ENCODE measurements at places on chromosomes 11 and 22.
A peak's percentile ranks its signal among the peaks of the same experiment; 100 is the strongest.

DNA sequence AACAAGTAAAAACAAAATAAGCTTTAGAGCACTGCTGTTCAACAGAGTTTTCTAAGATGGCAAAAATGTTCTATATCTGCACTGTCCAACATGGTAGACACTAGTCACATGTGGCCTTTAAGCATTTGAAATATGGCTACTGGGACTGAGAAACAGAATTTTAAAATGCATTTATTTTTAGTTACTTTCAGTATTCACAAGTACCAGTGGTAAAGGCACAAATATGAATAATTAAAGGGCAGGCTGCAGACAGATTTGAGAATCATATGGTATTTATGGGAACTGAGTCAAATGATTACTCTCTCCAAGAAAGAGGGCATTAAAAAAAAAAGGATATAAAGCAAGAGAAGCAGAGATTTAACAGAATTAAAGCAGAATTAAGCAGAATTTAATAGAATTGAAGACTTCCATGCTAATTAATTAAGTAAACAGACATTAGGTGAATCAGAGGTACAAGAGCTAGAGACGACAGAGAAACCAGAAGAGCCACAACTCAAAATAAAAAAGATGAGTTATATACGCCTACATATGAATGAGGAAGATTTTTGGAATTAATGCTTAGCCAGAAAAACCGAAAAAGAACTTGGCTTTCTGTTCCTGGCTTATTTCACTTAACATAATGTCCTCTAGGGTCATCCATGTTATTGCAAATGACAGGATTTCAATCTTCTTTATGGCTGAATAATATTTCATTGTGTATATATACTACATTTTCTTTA, 160.4 kb downstream of the ATG16L2 start:
- DNase-seq, result no peak

- no peak for DNase-seq
These were observed 637.5 kb upstream of the FAT3 start for GRCh38 chr11:91587131-91587530.

DNA sequence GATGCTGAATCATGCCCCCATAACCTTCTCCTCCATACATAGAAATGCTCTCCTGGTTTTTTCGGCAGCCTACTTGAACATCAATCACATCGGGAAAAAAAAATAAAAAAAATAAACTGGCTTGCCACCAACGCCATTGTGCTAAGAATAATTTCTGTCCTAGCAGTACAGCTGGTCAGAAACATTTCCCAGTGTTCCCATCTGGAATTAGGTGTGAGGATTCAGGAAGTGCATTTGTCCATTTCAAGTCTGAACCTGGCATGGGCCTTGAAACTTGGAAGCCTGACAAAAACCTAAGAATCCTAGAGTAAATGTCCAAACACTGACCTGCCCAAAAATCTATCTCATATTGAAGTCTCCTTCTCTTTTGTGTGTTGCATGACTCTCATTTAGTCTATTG, 16.6 kb upstream of the NAV2 start:
- no peak for DNase-seq

DNA sequence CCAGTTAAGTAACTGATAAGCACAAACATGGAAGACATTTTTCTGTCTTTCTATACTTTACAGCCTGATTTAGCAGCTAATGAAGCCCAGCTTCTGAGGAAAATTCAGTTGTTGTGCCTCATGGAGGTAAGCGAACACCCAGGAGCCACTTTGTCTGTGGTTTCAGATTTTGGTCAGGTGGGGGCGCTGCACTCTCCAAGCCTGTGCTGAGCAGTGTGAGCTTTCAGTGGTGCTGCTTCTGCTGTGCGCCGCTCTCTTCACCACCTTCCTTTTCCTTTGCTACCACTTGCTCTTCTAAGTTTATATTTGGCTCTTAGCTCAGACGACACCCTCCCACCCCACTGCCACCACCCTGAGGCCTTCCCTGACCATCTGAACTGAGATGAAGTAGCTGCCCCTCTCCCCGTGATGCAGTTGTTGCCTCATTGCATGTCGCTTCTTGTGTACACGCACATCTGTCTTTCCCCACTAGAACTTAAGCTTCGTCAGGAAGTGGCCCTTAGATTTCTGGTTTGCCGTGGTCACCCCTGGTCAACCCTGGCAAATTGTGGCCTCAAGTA, 14.0 kb downstream of the PSMD13 start:
- DNase-seq, result peak; percentile 68

DNA sequence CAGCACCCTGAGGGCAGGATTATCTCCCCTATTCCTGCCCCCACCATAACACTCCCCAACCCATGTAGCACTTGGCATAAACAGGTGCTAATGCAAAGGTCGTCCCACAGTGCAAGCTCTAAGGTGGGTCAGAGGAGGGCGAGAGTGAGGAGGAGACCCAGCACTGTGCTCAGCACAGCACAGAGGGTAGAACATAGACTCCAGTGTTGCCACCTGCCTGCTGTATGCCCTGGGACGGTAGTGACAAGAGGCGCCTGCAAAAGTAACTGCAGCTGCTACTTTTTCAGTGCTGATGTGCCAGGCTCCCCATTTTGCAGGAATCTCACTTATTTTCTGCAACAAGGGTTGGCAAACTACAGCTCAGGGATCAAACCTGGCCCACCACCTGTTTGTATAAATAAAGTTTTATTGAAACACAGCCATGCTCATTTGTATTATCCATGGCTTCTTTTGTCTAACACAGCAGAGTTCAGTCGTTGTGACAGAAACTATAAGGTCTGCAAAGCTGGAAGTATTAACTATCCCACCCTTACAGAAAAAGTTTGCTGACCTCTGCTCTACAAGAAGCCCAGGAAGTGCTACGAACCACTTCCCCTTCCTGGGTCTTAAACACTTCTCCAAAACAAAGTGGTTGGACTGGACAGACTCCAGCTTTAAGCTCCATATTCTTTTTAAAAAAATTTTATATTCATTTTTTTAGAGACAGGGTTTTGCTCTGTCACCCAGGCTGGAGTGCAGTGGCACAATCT, 16.9 kb upstream of the CDC42BPG start:
- no peak for DNase-seq

DNA sequence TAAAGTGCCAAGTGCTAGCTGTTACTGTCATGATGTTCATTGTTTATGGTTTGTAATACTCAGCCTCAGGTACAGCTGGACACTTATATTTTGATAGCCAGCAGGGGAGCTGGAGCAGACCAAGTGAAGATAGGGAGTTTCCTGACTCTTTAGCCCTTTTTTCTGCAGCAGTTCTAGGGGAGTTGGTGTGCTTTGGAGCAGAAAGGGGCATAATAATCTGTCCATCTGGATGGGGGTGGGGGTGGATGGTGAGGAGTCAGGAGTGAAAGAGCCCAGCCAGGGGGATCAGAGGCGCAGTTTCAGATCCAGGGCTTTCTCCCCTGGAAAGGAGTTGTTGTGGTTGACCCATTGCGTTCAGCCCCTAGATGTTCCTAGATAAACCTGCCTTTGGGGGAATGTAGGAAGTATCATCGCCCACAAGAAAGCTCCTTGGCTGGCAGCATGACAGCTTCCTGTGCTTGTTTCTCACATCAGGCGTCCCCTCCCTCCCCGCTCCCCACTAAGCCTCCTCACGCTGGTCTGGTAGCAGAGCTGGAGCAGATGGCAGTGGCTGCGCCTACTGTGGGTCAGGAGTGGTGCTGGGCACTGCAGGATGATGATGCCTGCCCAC, 41.9 kb downstream of the MED15 start:
- DNase-seq, result peak; percentile 33

GRCh38 chr11:20610825-20611224, 11.4 kb downstream of the SLC6A5 start:
- DNase-seq, result no peak

- no peak for DNase-seq
These were observed 837 bp upstream of the BID start for GRCh38 chr22:17774926-17775685.

DNA sequence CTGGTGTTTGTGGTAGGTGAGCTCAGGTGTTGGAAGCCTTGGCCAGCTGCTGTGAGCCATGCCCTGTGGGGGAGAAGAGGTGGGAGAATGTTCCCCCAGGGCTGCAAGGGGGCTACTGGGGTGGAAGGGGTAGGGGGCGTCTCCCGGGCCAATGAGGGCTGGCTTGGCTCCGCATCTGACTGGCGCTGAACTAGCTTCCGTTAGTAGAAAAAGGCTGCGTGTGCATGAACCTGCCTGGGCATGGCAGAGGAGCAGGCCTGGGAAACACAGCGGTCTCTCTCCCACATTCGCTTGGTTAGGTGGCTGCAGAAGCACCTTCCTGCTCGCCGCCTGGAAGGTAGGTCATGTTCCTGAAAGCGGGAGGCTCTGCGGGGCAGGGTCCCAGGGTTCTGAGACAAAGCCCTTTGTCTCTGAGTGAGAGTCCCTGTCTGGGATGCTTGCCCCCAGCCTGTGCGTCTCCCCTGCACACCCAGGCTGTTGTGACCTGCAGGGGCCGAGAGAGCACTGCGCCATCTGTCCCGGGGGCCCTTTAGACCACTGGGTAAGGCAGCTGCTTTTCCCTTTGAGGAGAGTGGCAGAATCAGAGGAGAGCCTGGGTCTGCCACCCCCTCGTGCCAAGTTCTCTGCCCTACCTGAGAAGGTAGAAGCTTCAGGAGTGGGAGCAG, 178.8 kb downstream of the ST3GAL4 start:
- no peak for DNase-seq

DNA sequence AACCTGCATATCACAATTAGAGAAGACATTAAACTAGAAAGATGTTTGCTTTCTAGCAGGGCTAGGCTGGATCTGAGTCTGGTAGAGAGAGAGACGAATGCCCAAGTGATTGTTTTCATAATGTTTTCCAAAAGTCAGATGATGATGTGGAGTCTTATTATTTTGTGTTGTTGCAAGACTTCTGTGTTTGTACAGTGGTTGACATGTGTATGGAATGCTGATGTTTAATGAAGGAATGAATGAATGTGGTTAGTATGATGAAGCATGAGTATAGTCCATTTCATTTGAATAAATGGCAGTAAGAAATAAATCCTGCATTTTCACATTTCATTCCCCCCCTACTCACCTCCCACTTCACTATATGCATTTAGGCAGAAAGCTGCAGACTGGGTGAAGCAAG, 69.6 kb downstream of the PPP2R1B start:
- no peak for DNase-seq

GRCh38 chr11:62539238-62539925, 7.2 kb downstream of the AHNAK start:
- no peak for DNase-seq

DNA sequence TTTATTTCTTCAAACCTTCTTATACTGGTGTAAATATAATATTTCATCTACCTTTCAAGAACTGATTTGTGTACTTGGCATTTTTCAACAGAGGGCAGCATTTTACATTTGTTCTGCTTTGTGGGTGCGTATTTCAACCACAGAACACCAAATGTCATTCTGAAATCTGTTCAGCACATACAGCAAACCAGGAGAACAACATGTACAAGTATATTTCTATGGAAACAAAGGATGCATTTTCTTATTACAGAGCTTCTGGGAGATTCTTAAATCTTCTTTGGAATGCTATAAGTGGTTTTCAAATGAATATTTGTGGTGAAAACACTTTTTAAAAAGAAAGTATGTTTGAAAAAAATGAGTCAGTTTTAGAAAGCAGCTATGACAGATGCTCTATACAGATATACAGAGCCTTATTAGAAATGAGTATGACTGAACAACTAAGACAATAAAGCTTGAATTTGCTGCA, 946.0 kb downstream of the FAM181B start:
- no peak for DNase-seq

DNA sequence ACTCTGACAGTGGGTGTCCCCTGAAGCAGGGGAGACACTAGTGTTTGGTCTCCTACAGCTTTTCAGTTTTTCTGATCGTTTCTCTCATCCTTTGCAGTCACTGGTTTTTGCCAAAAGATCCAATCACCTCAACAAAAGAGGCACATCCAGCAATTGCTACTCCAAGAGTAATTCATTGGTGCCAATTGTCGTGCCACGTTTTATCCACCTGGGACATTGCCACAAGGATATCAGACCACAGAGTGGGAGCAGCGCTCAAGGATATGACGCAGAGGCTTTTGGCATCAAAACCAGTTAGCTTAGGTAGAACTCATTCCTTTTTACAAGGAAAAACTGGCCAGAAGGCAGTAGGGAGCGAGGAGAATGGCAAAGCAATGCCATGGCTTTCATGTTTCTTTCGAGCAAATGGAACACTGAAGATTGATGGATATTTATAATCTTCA, 40.9 kb upstream of the BLID start:
- no peak for DNase-seq

GRCh38 chr11:77411137-77411707, 62.7 kb downstream of the PAK1 start:
- no peak for DNase-seq

- no peak for DNase-seq
These were observed 40.3 kb upstream of the POGLUT3 start for GRCh38 chr11:108538502-108538901.

DNA sequence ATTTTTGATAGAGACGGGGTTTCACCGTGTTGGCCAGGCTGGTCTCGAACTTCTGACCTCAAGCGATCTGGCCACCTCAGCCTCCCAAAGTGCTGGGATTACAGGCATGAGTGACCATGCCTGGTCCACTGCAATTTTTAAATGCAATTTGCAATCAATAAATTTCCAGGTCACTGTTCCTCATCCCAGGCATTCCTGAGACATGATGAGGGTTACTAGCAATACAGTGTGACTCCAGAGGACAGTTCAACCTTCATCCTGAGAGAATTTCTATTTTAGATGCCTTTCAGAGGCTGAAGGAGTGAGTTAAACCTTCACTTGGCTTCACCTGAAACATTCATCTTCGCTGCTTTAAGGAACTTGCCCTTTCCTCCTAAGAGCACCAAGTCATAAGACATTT, 9.7 kb upstream of the UBASH3B start:
- DNase-seq, result no peak

DNA sequence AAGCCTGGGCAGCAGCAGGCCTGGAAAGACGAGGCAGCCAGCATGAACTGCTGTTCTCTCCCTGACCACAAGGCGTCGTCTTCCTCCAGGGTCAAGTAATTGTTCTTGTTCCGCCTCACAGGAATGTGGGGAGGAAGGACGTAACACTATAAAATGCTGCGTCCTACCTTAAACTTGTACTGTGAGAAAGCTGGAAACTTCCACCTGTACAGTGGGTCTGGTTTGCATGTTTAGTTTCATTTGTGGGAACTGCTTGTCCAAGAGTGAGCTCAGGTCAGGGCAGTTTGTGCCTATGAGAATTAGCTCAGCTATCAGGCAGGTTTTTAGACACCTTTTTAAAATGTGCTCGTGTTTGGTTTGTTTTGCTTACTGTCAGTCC, 55.2 kb downstream of the PANX1 start:
- no peak for DNase-seq

GRCh38 chr11:116715383-116715782, 57.4 kb downstream of the BUD13 start:
- DNase-seq, result no peak

DNA sequence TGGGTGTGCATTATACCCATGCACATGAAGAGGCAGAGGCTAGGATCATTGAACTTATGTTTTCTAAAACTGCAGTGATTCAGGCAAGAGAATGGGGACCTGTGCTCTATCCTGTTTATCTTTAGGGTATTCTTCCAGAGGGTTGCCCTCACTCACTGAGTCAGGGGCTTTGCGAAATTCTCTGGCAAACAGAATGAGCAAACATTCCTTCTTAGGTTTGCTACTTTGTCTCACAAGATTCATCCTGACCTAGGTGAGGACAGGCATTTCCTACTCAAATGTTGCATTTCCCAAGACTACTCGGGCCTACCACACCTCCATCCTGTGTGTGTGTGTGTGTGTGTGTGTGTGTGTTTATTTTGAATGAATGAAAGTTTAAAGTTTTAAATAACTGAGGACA, 2.7 kb upstream of the EIF3M start:
- DNase-seq, result no peak

GRCh38 chr11:69416762-69417698, 64.4 kb upstream of the LINC01488 start:
- no peak for DNase-seq

GRCh38 chr11:18145025-18145424, 12.7 kb downstream of the MRGPRX3 start:
- no peak for DNase-seq
